ENCODE measurements at places on chromosomes 12 and 14.

DNA sequence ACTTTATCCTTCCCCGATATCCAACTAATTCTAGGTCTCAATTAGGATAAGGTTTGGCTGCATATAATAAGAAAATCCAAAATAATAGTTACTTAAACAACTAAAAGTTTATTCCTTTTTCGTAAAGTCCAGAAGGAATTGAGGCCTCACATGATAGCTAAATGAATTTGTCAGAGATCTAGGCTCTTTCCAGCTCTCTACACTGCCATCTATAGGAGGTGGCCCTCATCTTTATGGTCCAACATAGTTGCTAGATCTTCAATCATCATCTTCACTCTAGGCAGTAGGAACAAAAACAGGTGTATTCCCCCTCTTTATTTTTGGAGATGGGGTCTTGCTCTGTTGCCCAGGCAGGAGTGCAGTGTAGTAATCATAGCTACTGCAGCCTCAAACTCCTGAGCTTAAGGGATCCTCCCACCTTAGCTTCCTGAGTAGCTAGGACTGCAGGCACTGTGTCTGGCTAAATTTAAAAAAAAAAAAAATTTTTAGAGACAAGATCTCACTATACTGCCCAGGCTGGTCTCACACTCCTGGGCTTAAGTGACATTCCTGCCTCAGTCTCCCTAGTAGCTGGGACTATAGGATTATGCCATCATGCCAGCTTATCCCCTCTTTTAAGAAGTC, 46.5 kb upstream of the SAV1 start:
- DNase-seq: peak; percentile 3

DNA sequence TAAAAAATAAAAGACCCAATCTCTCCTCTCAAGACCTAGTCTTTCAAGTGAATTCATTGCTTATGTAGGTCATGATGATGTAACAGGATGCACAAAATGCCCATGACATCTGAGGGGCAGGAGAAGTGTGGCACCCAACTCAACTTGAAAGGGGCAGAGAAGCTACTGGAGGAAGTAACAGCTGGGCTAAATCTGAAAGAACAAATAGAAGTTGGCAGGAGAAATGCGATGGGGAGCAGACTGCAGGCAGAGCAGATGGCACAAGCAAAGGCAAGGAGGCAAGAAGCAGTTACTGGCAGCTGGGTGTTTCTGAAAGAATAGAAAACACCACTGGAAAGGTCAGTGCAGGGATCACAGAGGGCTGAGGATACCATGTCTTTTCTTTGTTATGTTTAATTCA, 14.6 kb downstream of the SLC38A4 start:
- DNase-seq: no peak

- no peak for DNase-seq
Observed at GRCh38 chr12:81274637-81275529, 197.0 kb downstream of the ACSS3 start.

GRCh38 chr12:88057994-88058718, 29.0 kb upstream of the C12orf50 start:
- no peak for DNase-seq

DNA sequence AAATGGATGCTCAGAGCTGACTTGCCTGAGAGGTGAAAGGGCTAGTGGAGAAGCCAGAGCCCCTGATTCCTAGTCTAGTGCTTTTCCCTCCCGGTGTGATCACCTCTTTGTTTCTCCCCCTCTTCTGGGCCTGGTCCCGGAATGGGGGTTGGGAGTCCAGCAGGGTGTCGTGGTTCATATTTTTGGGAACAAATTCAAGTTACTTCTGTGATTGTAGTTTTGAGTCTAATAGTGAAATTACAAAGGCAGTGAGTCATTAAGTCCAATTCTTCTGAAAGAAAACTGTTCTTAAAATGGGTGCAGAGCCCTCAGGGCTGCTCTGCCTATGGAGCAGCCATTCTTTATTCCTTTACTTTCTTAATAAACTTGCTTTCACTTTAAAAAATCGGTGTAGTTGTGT, 7.6 kb downstream of the SUSD6 start:
- no peak for DNase-seq

GRCh38 chr12:20409607-20410377, 41.5 kb downstream of the PDE3A start:
- DNase-seq: no peak

- no peak for DNase-seq
Observed at GRCh38 chr12:99017971-99018370, 372.9 kb downstream of the APAF1 start.

- DNase-seq: no peak
Observed at GRCh38 chr12:30975581-30975980, 49.0 kb downstream of the TSPAN11 start.

DNA sequence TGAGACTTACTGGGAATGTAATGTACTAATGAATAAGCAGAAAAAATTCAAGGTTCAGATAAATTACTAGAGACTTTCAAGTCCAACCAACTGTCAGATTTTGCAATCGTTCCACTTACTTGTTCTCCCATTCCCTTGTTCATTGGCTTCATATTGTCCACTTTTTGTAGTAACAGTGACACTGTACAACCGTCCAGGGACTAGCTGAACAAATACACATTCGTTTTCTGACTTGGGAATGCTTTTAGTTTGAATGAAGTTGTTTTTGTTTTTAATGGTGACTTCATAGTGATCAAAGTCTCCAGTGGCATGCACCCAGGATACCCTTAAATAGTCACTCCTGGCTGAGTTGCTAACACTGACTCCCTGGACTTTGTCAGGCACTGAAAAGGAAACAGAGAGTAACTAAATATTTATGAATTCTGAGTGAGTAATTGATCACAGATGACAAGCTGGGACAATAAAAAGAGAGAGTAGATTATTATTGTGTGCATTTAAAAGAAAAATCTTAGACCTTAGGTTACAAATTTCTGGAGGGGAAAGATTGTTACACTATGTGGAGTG, 65.4 kb downstream of the PTPRB start:
- DNase-seq: no peak

GRCh38 chr14:34423445-34423844, 38.6 kb downstream of the SPTSSA start:
- DNase-seq: peak; percentile 79

Data from NCI-H146 (cell line).